Cortex of kidney (tissue), 1 donor: ENCODE measurements at places on chromosomes 3 and 15.

DNA sequence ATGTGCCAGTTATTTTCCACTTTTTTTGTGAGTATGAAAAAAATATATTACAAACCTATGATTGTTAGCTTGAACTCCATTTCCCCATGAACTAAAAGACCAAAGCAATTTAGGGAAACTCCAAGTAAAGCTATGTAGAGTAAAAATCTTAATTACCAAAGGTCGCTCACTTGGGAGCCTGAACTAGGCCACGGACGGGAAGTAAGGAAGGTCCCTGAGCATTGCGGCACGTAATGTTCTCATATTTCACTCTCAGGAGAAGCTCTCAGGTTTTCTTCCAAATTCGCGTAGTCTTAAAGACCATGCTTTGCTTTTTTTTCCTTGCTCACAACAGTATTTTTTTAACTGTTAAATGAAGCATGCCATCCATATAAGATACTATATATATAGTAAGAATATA, 215.3 kb upstream of the RARB start:
- DNase-seq, result no peak

GRCh38 chr15:59262316-59262715, 55.7 kb downstream of the LDHAL6B start:
- DNase-seq, result no peak

DNA sequence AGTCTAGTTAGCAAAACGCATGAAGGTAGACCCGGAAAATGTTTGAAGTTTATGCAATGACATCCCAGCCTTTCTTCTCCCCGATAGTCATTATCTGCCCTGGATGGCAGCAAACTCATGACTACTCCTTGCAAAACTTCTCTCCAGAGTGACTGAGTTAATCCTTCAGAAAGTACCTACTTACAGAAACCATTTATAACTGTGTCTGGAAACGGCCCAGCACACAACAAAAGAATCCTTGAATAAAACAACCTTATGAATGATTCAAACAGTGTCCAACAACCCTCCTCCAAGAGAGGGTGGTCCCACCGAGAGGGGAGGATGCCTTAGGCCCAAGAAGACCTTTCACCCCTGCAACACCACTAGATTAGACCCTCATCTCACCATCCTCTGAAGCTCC, 14.2 kb downstream of the ST8SIA2 start:
- no peak for DNase-seq

DNA sequence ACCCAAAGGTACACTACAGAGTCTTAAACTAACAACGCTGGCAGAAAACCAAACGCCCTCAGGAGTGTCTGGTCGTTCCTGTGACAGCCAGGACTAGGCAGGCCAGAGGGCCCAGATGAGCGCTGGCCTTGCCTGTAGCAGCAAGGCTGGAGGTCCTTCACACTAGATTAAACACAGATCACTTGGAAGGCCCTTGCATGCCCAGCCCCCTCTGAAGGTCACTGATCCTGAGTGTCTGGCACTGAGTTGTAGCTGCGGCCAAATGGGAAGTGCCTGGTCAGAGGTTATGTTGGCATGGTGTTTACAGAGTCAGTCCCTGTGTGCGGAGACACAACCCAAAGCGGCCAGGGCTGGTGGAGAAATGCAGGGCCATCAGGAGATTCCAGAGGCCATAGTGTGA, 58.9 kb downstream of the ZNF621 start:
- DNase-seq, result no peak

- DNase-seq, result no peak
These were observed 74.0 kb downstream of the B3GALNT1 start for GRCh38 chr3:161031134-161031533.

GRCh38 chr3:188901126-188901525, 270.6 kb upstream of the TPRG1 start:
- no peak for DNase-seq

DNA sequence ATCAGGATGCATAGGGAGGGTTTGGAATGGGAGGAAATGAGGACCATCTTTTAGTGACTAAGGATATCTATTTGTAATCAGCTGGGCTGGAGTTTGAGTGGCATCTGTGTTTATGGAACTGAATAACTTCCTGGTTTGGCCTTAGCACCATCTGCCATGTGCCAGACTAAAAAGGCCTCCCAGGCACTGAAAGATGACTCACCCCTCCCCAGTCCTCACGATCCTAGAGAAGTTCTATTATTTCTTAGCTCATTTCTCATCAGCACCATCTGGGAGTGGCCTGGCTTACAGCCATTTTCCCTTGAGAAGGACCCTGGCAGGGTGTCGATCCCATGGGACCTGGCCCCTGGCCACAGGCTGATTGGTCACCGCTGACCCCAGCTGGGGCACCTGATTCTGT, 23.9 kb upstream of the CTXND1 start:
- no peak for DNase-seq

GRCh38 chr3:127849368-127849767, 27.1 kb upstream of the MGLL start:
- no peak for DNase-seq

- no peak for DNase-seq
These were observed 126.3 kb downstream of the IQCH start for GRCh38 chr15:67380921-67381320.

GRCh38 chr3:72181251-72181650, 396.3 kb upstream of the PROK2 start:
- DNase-seq, result no peak
